Femur (tissue), 1 donor: ENCODE measurements at places on chromosomes 2 and 18.

DNA sequence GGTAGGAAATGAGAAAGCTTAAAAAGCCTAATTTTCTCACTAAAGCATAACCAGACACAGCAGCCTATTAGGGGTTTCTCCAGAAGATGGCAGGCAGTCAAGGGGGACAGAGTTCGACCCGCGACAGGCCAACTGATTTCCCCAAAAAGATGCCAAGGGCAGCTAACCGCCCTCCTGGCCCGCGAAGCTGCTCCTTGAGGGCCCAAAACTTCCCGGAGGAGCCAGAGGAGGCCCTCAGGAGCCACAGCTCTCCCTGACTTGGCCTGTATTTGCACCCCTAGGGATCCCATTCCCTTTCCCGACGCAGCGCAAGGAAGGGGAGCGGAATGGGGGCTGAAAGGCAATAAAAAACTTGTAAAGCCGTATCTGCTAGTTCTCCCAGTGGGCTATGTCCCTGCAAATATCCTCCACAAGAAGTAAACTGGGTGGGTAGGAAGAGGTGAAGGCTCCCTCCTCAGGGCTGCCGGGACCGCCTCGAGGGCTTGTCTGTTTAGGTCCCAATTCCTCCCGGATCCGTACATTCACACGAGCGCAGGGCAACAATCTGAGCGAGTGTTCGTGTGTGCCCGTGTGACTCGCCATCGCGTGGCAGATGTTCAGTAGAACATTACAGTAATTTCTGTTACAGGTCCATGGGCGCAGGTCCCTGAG is 756 bp upstream of the NAGK start:
- DNase-seq = peak; percentile 51

DNA sequence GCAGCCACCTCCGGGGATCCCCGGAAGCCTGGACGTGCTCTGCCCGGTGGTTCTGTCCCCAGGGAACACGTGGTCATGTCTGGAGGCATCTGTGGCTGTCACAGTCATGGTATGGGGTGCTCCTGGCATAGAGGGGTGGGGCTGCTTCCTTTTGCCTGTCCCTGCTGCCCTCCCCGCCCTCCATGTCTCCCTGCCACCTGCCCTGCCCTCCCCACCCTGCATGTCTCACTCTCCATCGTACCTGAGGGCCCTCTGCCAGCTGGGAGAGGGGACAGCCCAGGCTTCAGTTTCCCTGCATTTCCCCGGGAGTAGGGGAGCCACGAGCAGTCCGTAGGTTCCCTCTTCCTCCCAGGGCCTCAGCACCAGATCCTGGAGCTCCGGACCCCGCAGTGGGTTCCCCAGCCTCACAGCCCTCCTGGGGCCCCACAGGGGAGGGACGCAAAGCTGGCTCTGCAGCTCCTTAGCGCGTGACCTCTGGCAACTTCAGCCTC is 90.0 kb upstream of the CTDP1 start:
- DNase-seq = peak; percentile 42

DNA sequence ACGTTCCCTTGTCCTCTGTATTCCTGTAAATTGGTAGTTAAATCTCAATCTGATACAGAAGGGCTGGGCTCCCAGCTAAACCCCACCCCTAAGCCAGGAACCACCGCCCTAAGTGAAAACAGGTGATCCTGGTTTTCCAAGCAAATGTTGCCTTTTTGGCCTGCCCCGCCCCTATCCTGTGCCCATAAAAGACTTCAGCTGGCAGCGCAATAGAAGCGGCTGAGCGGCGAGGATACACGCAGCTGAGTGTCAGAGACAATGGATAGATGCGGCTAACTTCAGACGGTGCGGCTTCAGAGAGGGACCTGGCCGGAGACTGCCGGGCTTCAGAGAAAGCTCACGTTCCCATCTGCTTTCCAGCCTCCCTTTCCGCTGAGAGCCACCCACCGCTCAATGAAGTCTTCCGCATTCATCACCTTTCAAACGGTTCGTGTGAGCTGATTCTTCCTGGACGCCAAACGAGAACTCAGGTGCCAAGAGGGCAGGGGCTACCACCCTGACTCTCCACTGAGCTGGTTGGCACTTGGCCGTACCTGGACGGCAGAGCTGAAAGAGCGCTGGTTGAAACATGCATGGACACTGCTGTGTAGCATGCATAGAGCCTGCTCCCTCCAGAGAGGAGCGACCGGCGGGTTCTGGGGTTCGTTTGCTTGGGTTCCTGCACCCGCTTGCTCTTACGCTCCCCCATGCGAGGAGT is 49.5 kb upstream of the POLE4 start:
- DNase-seq = no peak

GRCh38 chr2:54048117-54048785 is 67.2 kb upstream of the ACYP2 start:
- DNase-seq = no peak

GRCh38 chr2:70214953-70215549 is 24.2 kb upstream of the C2orf42 start:
- DNase-seq = no peak

DNA sequence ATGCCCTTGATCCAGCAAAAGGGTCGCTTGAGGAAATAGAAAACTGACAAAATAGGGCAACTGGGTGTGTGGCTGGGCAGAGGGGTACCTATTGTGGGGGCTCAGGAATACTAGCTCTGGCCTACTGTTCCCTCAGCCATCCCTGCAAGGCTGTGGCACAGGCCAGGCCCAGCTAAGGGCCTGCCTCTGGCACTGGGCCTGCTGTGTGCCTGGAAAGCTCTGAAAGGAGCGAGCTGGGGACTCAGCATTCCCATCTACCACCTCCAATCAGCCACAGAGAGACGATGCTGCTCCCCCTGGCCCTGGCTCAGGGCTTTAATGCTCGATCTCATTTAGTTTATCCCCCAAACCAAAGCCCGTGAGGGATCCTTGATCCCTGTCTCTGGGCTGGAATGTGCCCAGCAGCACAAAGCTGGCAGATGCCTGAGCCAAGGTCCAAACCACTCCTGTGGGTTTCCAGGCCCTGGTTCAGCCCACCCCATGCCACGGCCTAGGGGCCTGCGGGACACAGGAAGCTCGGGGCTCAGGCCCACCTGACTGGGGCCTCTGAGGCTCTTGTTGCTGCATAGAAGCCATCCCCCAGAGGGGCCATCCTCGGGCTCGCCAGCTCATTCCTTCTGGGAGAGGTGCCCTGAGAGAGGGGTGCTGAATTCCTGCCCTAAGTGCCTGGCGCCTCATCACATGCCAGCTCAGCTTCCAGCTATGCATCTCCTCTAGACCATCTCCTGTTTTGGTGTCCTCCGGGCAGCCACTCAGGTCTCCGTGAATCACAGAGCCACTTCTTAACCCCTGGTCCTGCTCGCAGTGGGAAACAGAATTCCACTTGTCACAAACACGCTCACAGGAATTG is 43.0 kb upstream of the KCNF1 start:
- no peak for DNase-seq
